Chondrocyte (in vitro differentiated cells): ENCODE measurements at places on chromosomes 3 and 15. TPM values are rescaled to one million over a fixed set of nuclear protein-coding genes. Genes with fewer than 3 reads are reported as not detected.

DNA sequence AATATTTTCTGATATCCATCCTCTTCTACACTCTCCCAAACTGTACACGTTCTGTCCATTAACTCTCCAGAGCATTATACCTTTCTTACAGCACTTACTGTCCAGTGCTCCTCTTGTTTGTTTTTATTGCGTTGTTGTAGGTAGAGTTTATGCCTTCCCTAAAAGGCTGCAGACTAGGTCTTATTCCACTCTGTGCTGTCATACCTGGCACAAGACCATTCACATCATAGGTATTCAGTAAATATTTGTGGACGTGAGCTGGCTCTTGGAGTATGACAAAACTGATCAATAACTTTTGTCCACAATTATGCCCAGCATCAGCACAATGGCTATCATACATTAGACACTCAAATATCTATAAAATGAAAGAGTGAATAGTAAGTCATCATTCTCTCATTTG, 4.4 kb downstream of the HMG20A start:
- DNase-seq = no peak

- DNase-seq = no peak
Measured at GRCh38 chr15:37111427-37111717, 11.0 kb upstream of the MEIS2 start.

DNA sequence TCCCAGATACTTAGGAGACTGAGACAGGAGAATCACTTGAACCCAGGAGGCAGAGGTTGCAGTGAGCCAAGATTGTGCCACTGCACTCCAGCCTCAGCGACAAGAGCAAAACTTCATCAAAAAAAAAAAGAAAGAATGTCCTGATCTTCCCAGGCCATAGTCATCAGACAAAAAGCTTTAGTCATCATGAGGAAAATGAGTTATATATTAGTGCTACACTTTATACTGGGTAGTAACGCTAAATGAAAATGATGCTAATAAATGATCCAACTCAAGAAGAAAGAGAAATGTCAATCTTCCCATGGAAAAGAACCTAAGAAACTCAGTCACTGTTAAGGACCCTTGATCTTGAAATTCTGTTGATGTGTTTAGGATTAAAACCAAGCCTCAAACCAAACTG, 26.3 kb upstream of the TRIM59 start:
- DNase-seq = no peak

DNA sequence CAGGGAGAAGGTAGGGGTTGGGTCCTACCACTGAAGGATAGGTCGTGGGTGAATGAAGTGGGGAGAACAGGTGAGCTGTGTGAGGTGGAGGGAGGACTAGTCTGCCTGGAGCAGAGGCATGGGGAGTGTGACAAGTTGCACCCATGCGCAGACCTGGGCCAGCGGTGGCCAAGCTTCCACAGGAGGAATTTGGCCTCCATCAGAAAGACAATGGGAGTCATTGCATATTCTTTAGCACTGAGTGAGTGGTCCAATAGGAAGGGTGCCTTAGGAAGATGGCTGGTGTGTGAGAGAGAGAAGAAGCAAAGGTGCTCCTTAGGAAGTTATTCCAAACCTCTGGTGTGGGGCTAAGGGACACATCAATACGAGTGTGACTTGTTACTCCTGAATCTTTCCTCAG, 191.1 kb downstream of the KCNAB1 start:
- no peak for DNase-seq

- no peak for DNase-seq
Measured at GRCh38 chr3:184561913-184562877, 610 bp downstream of the EPHB3 start.

DNA sequence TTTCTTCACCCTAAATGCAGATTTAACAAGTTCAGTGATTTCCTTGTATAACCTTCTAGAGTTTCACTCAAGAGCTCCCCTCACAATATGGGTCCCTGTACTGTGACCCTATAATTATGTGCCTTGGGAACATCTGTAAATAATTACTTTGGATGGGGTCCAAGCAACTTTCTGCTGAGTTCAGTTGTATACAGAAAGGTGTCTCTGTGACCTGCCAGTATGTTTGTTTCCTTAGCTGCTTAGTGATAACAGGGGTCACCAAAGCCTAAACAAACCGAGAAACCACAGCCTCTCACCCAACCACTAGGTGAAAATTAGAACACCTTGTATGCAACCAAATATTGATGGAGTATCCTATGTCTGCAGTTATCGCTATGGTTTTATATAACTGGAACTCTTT, 29.8 kb upstream of the SLC25A36 start:
- no peak for DNase-seq

- no peak for DNase-seq
Measured at GRCh38 chr3:142884531-142884930, 4.4 kb downstream of the PCOLCE2 start.

GRCh38 chr3:125641891-125642290, 46.6 kb upstream of the OSBPL11 start:
- DNase-seq = no peak

GRCh38 chr15:62649793-62650420, 392.6 kb upstream of the TPM1 start:
- no peak for DNase-seq

- no peak for DNase-seq
Measured at GRCh38 chr3:112647122-112647521, 6.2 kb upstream of the CCDC80 start.

GRCh38 chr3:157752956-157753786, 250.0 kb upstream of the VEPH1 start:
- DNase-seq = no peak

GRCh38 chr3:193507566-193507965, 47.1 kb downstream of the ATP13A4 start:
- no peak for DNase-seq

- no peak for DNase-seq
Measured at GRCh38 chr15:54575586-54575985, 597.3 kb downstream of the UNC13C start.

DNA sequence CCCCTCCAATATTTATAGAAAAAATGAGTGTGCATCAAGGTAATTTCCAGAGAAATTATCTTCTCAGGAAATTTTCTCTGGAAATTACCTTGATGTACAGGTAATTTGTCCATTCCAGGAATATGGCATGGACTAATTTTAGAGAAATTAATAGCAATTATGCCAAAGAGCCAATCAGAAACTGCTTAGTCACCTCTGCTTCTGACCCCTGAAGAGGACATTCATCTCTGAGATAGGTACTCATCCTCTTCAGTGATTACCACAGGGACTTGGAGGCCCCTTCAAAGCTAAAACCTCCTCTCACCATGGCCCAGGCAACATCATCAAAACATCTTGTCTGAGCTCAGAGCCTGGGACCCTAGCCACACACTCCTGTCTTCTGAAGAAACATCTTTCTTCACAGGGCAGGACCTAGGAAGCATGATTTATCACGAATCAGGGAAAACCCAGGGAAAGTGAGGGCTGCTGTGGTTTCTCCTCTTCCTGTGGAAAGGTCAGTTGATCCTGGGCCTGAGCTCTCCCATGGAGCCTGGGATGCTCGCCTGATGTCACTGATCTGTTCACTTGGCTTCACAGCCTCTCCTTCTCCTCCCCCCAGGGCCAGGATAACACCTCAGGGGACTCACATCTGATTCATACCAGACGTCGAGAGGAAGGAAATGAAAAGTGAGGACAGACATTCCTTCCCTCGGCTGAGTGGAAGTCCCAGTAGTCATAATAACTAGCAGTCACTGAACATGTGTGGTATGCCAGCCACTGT, 210.5 kb downstream of the DTWD1 start:
- no peak for DNase-seq

- no peak for DNase-seq
Measured at GRCh38 chr3:187041362-187042307, 97.7 kb downstream of the RPL39L start.

DNA sequence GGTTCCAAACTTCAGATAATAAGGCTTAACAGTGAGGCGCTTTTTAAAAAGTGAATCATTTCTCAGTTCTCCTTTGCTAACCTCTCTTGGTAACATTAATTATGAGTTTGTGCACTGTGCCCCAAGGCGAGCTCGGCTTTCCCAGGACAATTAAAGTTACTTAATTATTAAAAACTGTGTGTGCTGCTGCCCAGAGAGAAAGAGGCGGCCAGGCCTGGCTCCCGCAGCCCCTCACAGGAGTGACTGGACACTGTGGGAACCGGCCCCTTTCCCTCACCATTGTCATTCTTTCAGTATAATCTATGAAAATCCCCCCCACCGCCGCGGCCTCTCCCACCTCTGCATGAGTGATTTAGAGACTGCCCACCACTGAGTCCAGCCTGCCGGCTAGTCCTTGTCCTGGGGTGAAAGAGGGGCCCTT, 43.1 kb upstream of the HES1 start:
- DNase-seq = no peak

GRCh38 chr15:82625136-82625535, 22.0 kb downstream of the CPEB1 start:
- no peak for DNase-seq

- no peak for DNase-seq
Measured at GRCh38 chr3:110099711-110100110, 762.4 kb upstream of the DPPA4 start.

DNA sequence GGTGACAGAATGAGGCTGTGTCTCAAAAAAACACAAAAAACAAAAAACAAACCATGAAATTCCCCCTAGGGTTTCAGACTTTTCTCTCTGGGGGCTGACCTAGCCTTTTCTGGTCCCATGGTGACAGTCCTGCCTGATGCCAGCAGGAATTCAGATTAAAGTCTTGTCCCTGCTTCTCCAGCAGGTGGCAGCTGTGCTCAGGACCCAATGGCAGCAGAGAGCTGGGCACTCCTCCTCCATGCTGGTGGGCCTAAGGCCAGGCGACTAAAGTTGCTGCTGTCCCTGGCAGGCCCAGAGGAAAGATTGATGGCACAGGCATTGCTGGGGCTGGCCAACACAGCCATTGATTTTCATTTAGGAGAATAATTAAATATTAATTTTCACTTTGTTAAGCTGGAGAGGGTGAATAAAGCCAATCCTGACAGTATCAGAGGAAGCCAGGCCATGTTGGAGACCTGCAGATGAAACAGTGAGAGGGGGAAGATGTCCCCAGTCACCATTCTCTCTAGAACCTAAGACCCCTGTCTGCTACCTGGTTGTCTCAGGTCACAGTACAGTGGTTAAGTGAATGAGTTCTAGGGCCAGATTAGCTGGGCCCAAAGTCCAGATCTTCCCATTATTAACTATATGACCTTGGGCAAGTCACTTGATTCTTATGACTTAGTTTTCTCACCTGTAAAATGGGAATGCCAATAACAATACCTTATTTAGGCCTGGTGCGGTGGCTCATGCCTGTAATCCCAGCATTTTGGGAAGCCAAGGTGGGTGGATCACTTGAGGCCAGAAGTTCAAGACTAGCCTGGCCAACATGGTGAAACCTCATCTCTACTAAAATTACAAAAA, 7.1 kb downstream of the CELF6 start:
- DNase-seq = no peak

- no peak for DNase-seq
Measured at GRCh38 chr15:73051391-73051806, 864 bp upstream of the NEO1 start.

- DNase-seq = no peak
Measured at GRCh38 chr15:100311154-100311625, 30.6 kb downstream of the ADAMTS17 start.

- DNase-seq = no peak
Measured at GRCh38 chr3:63617391-63617790, 35.1 kb upstream of the SNTN start.

RTP2 gene
- not detected in 3 replicates for total RNA-seq

DNA sequence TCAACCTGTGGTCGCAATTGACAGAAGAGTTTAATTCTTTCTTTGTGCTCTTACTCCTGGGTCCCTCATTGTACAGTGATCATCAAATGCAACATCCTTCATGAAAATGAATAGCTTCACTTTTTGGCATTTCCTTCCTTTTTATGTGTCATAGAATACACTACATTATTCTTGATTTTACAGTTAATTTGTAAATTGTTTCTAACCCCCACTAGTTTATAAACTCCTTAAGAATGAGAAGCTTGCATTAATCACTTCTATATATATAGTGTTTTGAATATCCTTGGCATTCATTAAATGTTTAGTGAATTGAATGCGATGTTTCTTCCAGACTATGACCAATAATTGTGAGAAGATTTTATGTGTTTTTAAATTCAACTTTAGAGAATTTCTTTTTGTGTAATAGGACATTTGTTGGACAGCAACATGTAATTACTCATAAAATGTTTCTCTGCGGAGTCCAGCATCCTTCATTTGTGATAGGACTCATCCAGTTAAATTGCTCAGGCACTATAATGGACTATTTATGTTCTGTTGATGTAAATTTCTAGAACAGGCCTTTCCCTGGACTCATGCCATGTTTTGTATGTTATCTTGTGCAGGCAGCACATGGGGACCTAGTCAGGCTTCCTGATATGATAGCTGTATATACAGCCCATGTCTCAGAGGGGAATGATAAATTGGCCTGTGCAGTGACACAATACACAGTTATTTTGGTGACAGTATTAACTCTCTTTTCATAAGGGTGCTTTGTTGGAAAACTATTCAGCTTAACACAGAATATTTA, 51.3 kb downstream of the MBNL1 start:
- no peak for DNase-seq

DNA sequence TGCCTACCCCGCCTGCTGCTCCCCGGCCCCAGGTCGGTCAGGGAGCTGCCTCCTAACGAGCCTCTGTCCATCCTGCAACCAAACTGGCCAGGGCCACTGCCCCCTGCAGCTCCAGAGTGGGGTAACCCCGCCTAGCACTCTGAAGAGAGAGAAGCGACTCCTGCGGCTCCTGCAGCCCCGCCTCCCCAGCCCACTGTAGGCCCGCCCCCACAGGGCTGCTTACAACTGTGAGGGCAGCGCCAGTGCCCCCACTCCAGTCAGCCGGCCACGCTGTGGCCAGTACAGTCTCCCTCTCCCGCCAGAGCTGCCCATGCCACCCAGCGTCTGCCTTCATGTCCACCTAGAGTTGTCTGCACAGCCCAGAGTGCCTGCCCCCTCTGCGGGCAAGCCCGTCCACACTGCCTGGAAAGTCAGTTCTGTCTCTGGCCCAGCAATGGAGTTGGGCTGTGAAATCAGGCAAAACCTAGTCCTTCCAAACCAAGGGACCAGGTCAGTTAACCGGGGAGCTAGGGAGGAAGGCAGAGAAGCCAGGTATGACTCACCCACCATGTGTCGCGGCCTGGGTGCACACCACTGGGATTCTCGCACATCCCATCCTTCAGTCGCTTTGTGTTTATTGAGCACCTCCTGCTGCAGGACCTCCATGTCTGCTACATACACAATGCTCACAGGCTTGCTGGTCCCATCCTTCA, 2.4 kb downstream of the UCN2 start:
- no peak for DNase-seq

FEM1B gene
- 46.0 to 52.7 TPM (median 49.1 TPM) in 3 replicates for total RNA-seq

- no peak for DNase-seq
Measured at GRCh38 chr3:177194299-177194698, 3.0 kb downstream of the TBL1XR1 start.

GRCh38 chr15:82176542-82176941, 86.0 kb downstream of the EFL1 start:
- DNase-seq = no peak

GRCh38 chr3:144942093-144942837, 970.6 kb downstream of the DIPK2A start:
- DNase-seq = no peak
